ENCODE measurements at places on chromosomes 1 and 21.

GRCh38 chr1:90417126-90417525, 300.0 kb downstream of the BARHL2 start:
- no peak for DNase-seq

DNA sequence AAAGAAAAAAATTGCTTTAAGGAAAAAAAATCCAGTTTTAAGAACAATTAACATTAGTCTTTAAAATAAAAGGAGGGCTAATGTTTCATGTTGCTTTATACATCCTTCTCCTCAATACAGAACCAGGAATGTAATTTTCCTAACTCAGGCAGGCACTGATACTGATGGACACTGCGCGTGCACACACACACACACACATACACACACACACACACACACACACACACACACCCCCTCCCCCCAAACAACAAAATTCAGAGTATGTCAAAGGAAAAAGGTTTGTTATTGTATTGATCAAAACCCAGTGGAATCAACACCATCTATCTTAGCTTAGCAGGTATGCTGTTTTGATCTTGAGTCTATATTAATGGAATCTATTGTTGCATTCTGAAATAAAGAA, 31.6 kb downstream of the PTP4A2 start:
- no peak for DNase-seq

DNA sequence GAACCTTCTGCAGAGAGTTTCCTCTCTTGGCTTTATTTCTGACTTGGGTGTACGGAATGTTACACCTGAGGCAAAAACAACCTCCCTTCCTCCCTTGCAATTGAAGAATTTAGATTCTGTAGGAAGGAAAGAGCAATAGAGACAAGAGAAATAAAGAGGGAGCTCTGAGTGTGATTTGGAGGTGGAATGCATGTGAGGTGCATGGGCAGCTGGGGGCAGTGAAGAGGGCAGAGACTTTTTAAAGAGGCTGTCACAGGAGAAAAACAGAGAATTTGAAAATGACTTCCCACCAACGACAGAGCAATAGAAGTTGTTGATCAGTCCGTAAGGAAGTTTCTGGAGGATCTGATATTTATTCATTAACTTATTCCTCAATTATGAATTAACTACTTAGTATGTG, 172.0 kb upstream of the B3GALT2 start:
- no peak for DNase-seq

GRCh38 chr1:229001467-229002011, 266.3 kb downstream of the RHOU start:
- DNase-seq, result no peak

GRCh38 chr1:4021136-4021973, 121.3 kb upstream of the C1orf174 start:
- DNase-seq, result no peak

DNA sequence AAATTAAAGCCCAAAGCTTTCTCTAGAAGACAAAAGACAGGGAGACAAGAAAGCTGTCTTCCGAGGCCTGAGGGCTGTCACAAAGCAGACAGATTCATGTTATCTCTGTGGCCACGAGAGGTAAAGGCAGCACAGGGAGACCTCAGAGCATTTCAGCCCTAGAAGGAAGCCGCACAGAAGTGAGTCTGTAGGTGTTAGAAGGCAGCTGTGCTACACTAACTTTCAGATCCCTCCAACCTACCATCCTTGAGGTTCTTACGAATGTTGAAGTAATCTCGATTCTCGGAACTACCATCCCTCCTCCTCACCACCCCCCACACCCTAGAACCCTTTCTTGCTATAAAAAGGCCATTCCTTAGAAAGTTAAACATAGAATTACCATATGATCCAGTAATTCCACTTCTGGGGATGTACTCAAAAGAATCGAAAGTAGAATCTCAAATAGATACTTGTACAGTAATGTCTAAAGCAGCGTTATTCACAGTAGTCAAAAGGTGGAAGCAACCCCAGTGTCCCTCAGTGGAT, 21.5 kb upstream of the LYST start:
- DNase-seq, result peak; percentile 42

GRCh38 chr1:230682274-230682673, 31.6 kb downstream of the AGT start:
- DNase-seq, result no peak

- DNase-seq, result no peak
These were observed 39.2 kb downstream of the HLX start for GRCh38 chr1:220918285-220918951.

- DNase-seq, result no peak
These were observed 9.4 kb downstream of the IL23R start for GRCh38 chr1:67175530-67176087.

GRCh38 chr1:42944246-42944928, 14.3 kb downstream of the SLC2A1 start:
- DNase-seq, result no peak

- no peak for DNase-seq
These were observed 13.7 kb downstream of the MTHFR start for GRCh38 chr1:11792106-11792505.

GRCh38 chr1:230054092-230054749, 12.8 kb upstream of the GALNT2 start:
- no peak for DNase-seq

DNA sequence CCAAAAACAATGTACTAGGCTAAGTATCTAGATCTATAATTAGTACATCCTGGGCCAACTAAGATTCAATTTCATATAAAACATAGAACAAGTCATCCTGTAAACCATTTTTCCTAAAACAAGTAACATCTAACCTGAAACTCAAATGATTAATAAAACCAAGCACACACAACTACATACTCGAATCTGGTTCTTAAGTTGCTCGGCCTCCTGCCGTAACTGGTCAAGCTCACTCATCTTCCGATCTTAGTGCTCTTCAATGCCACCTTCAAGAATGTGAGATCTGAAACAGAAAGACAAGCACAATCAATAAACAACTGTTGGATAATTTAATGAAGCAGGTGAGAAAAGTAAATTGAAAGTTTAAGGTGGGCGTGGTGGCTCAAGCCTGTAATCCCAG, 46.9 kb upstream of the NADK start:
- no peak for DNase-seq

DNA sequence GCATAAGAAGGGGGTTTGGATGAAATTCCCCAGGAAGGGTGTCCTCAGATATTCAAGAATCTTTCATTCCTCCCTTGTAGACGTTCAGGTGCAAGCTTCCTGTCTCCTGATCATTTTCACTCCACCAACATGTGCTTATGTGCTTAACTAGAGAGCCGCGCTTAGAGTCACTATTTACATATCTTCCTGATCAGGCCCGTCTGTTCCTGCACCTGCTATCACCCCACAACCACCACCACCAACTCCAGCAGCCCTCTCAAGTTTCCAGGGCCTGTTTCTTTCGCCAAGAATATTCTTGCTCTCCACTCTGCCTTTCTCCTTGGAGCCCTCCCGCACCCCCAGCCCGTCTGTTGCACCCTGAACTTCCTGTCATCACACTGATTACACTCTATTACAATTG, 113.4 kb downstream of the SPSB1 start:
- DNase-seq, result no peak

- no peak for DNase-seq
These were observed 25.5 kb downstream of the CAPN9 start for GRCh38 chr1:230772457-230773395.

GRCh38 chr1:54476530-54477109, 70.4 kb upstream of the SSBP3 start:
- DNase-seq, result no peak

DNA sequence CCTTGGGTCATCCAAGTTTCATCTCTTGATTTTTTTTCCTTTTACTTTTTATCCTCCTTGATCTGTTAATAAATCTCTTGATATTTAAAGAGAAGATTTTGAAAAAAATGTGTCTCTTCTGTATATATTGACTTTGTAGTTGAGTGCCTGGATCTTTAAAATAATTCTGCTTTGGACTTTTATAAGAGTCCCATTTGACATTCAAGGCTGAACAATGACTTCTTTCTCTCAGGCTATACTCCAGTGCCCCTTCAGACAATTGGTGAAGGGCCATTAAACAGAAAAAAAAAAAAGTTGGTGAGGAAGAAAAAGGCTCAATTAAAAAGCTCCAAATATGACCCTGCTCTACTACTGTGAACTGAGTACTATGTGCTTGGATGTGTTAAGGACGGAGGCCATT, 40.9 kb upstream of the CITED4 start:
- no peak for DNase-seq

DNA sequence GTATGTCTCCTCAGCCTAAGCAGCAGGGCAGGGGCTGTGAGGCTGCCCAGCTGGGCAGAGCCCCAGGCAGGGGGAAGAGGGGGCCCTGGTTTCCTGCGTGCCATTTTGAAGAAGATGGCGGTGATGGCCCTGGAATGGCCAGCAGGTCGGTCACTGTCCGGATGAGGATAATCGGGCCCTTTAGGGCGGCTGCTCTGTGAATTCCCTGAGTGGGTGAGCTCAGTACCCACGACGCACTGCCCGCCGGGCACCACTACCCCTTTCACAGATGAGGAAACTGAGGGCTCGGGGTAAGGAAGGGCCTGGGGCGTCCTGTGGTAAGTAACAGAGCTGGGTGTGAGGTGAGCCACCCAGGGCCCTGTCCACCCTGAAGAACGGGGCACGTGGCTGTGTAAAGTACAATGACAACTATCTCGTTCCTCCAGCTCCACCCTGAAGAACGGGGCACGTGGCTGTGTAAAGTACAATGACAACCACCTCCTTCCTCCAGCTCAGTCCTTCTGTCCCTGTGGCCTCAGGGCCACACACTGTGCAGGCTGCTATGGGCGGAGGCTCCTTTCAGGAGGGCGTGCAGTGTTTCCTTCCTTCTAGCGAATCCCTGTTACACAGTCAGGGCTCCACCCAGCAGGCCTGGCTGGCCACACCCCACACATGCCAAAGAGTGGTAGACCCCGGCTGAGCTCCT, 23.2 kb downstream of the ITGB2 start:
- no peak for DNase-seq

DNA sequence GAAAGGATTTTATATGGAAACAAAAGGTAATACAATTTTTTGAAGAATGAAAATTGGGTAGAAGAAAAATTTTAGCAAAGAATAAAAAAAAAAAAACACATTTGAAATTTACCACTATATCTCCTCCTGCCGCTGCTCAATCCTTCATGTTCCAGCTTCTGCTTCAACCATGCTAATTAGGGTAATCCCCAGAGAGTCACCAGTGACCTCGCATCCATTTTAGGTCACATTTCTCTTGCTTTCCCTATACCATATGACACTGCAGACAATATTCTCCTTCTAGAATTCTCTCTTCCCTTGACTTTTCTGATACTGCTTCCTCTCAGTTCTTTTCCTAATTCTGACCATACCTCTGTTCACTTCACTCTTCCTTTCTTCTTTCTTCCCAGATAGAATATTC, 237.1 kb downstream of the USH2A start:
- no peak for DNase-seq

GRCh38 chr1:12356004-12356890, 126.4 kb downstream of the VPS13D start:
- no peak for DNase-seq

DNA sequence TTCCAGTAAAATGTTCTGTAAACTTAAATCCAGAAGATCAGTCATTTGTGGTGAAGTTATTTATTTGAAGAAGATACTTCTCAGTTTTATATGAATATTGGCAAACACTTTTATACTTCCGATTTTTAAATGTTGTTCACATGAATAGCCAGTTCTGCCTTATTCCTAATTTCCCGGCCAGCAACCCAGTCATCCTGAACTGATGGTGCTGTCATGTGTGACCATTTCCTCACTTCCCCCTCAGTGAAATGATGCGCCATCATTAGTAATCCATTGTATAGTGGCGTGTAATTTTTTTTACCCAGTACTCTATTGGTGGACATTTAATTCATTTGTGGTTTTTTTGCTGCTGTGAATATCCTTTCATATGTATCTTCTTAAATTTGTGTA, 16.4 kb downstream of the GPSM2 start:
- no peak for DNase-seq

DNA sequence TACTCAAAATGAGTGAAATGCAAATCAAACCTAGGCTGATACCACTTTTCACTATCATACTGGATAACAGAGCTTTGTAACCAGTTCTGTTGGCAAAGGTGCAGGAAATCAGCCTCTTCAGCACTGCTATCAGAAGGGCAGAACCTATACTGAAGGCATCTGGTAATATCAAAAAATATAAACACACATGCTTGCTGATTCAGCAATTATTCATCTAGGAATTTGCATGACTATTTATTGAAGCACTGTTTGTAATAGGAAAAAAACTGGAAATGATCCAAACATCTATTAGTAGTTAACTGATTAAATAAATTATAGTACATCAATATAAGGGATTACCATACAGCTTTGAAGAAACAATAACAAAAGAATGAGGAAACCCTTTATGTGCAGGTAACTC, 21.4 kb downstream of the ARHGAP29 start:
- no peak for DNase-seq

- DNase-seq, result no peak
These were observed 157.8 kb downstream of the VPS13D start for GRCh38 chr1:12387641-12388040.

GRCh38 chr1:169570172-169570574, 16.1 kb downstream of the F5 start:
- DNase-seq, result no peak

DNA sequence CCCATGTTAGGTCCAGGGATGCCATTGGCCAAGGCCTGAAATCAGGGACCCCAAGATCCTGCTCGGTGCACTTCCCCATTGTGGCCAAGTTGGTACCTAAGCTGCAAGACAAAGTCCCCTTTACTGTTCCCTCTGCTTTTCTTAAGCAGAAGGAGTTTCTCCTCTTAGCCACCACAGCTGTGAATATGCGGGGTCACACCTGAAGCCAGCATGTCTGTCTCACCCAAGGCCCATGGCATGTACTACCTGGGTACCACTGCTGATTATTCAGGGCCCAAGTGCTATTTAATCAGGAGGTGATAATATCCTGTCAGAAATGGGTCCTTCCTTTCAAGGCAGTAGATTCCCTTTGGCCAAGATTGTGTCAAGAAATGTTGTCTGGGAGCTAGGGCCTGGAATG, 133.9 kb upstream of the DNAH14 start:
- DNase-seq, result no peak

- no peak for DNase-seq
These were observed 9.0 kb downstream of the IFNAR2 start for GRCh38 chr21:33238565-33239255.

- DNase-seq, result no peak
These were observed 3.9 kb downstream of the JAK1 start for GRCh38 chr1:64962441-64962840.

GRCh38 chr1:109620401-109620791, 759 bp downstream of the AMPD2 start:
- no peak for DNase-seq

- DNase-seq, result no peak
These were observed 194.5 kb downstream of the HS2ST1 start for GRCh38 chr1:87108814-87109411.
